Stimulated activated CD4-positive, alpha-beta T cell treated with anti-CD3 and anti-CD28 coated beads, TNF-alpha, amount 100 ng/mL, for 48 hours (primary cell): ENCODE measurements at places on chromosomes 12 and 14.

DNA sequence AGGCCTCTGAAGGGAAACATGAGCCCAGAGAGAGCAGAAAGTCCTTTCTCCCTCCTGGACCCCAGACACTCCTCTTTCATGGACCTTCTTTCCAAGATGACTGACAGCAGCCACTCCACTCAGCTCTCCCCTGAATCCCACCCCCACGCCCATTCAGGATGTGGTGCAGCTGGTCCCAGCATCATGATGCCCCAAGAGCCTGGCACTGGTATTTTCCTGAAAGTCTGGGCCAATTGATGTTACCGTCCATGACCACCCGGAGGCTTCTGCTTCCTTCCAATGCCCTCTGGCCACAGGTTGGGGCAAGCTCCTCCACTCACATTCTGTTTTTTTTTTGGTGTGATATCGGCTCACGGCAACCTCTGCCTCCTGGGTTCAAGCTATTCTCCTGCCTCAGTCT is 112.6 kb downstream of the CALM1 start:
- DNase-seq, result no peak

DNA sequence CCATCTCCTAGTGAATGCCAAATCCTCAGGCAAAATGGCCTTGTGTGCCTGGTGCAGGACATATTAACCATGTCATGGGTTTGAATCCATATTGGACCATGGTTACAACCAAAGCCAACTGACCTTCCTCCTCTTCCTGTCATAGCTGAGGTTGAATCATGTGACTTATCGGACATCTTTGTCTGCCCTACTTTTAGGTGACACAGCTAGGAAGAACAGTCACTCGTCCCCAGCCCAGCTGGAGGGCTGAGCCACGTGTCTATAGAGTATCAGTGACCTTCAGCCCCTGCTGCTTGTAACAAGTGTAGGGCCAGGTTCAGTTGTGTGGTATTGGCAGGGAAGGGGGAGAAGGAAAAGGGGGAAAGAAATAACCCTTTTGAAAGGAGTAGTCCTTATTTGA is 225.2 kb downstream of the KTN1 start:
- no peak for DNase-seq

DNA sequence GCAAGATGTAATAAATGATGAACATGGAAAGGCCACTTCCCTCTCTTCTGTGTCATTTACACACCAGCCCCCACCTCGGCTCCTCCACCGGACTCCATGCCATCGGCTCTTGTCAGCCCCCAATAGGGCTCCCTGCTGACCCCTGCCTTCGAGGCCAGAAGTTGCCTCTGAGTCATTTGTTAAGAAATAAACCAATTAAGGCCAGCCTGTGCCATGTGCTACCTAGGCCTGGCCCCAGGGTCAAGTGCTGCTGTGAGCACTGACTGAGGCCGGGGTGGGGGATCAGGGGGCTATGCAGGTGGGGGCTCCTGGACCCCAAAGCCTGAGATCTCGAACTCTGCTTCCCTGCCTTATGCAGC is 53.2 kb downstream of the TESC start:
- DNase-seq, result no peak

- DNase-seq, result no peak
Observed at GRCh38 chr14:68687746-68688145, 105.1 kb downstream of the ZFP36L1 start.

- no peak for DNase-seq
Observed at GRCh38 chr14:52840877-52841276, 49.5 kb upstream of the GNPNAT1 start.

DNA sequence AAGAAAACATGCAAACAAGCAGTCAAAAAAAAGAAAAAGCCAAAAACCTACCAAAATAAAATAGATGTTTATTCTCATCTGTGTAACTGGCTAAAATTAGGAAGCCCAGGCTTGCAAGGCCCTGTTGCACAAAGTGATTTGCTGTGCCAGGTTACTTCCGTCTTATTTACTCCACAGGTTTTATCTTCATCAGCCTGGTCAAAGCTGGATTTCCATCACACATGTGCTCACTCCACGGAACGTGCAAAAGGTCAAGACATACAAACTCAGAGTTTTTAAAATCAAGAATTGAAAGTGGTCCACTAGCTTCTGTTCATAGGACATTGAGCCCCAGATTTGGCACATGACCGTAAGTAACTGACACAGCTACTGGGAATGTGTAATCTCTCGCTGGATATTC is 14.8 kb downstream of the KCNJ8 start:
- no peak for DNase-seq

- no peak for DNase-seq
Observed at GRCh38 chr14:74886001-74886400, 4.3 kb downstream of the DLST start.

- DNase-seq, result no peak
Observed at GRCh38 chr14:23633160-23633701, 2.9 kb upstream of the DHRS2 start.

DNA sequence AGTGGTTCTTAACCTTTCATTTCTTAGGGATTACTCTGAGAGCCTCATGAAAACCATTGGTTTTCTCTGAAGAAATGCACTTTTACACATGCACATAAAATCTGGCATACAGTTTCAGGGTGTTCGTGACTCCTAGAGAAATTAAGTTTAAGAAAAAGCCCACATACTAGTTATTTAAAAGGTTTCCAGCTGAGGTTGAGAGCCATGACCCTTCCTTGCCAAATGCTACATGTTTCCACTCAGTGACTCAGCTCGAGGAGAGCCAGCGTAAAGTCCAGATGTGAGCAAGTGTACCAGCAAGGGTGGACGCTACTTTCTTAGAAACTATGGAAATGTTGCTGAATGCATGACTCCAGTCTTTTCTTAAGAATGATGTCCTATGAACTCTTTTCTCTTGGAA is 42.7 kb upstream of the FLRT2 start:
- no peak for DNase-seq

GRCh38 chr12:21891751-21892217 is 49.4 kb downstream of the ABCC9 start:
- no peak for DNase-seq

GRCh38 chr12:78864403-78864869 is at the start of gene SYT1:
SYT1 (plus strand) TSS chr12:78864774.
- no peak for DNase-seq

- DNase-seq, result no peak
Observed at GRCh38 chr12:15600223-15600935, 188.8 kb downstream of the EPS8 start.

DNA sequence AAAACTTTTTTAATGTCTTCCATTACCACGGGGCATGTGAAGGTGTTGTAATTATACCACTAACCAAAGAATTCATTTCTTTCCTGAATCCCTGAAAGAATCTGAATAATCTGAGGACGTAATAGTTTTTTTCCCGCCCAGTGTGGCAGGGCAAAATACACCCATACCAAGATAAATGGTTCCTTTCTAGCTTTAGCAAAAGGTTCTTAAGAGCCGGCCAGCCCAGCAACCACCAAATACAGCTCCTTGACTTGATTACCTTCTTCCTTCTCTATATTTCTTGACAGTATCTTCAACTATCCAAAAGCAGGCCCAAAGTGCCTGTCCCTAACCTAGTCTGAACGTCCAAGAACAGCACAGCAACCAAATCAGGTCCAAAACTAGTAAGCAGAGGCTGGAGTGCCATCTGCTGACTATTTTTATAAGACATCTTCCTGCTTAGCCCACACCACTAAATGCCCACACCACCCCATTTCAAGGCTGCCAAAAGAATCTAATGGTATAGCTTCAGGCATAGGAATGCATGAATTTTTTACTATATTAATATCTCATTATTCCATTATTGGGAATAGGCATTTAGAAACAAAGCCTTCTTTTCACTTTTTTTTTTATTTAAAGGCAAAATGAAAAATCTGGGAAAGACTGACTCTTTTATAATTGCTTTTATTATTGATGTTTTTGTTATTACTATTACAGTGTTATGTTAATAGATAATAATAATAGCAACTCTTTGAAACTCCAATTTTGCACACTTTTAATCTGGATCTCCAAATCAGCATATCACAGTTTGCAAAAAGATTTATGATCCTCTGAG is 524.4 kb downstream of the MED13L start:
- no peak for DNase-seq

- DNase-seq, result no peak
Observed at GRCh38 chr12:20624718-20625117, 70.4 kb upstream of the SLCO1C1 start.

DNA sequence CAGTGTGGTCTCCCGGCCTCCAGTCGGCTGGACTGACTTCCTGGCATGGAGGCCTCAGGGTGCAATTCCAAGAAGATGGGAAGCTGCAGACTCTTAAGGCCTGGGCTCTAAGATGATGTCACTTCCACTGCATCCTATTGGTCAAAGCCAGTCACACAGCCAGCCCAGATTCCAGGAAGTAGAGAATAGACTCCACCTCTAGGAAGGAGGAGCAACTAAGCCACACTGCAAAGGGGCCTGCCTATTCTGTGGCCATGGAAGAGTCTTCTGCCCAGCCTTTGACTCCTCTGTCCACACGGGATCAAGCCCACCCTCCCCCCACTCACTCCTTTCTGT is 103.9 kb upstream of the RFLNA start:
- no peak for DNase-seq

DNA sequence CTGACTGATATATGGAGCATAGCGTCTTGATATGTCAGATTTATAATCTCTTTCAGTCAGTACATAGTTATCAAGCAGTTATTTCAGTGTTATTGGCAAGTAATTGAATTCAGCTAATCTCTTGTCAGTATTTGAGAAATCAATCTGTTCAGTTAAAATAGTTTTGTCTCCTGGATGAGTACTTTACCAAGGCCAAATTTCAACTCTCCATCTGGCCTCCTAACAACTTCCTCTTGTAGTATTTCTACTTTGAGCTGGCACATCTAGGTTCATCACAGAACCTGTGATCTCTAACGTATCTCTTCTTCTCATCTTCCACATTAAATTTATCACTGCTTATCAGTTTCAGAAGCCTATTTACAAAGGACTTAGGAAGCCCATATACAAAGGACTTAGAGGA is 690.5 kb downstream of the C12orf50 start:
- DNase-seq, result no peak

- no peak for DNase-seq
Observed at GRCh38 chr12:26712892-26713291, 120.1 kb downstream of the ITPR2 start.

- no peak for DNase-seq
Observed at GRCh38 chr12:102067574-102068258, 5.9 kb upstream of the WASHC3 start.

DNA sequence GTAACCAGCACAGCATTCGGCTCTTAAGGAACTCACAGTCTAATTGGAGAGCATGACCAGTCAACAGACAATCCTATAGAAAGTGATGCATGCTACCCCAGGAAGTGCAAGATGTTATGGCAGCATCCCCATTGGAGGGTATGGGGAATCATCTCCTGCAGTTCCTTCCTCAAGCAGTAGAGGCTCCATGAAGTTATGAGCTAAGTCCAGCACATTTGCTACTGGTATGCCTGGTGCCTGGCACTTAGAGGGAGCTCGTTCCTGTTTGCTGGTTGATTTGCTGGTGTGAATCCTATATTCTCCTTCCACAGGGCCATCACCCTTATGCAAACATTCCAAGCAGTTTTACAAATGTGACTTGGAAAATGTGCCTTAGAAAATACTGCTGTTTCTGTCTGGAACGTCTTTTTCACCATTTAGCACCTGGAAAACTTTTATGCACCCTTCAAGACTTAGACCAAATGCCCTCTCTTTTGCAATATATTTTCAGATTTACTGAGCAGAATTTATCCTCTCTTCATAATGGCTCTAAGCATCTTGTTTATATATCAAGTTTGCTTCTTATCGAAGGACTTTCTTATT is 136.1 kb upstream of the WSCD2 start:
- no peak for DNase-seq

DNA sequence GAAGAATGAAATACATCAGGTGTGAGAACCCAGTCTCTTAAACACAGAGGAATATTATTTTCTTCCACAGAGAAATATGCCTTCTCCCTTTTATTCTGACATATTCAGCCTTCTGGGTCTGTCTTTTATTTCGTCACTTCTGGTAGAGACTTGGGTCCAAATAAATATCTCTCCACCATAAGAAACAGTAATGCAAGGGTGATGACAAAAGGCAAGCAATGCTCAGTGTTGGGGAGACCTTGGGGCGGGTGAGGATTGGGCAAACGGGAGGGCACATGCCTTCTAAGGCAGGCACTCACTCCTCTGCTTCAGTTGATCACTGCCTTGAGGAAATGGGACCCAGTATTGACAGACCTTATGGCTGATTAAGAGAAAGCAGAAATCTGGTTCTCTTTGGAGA is 6.7 kb upstream of the SOCS2 start:
- DNase-seq, result no peak

DNA sequence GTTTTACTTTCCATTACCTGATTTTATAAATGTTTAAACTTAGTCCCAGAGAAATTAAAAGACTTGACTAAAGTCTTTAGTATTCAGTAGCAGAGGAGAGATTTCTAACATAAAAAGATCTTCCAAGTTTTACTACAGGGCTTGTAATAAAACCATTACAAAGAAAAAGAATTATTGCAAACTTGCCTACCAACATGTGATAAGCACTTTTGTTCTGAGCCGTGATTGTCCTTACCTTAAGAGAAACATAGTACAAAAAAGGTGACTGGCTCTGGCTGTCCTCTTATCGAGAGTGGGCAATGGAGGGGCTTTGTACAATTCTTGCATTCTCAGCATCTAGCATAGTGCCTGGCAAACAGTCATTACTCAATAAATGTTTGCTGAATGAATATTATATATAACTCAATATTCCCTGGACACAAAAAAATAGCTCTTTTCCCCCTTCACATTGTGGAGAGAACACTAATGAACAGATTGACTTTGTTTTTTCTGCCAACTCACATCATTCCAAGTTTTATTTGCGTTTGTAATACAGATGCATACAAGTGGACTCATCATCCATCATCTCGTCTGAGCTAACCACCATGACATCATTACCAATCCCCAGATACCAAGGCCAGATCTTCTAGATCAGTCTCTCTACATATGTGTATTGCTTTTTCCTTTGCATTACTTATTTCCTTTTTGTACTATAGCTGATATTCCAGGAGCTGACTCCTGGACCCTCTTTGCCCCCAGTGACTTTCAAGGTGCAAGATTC is 192.8 kb upstream of the EEA1 start:
- DNase-seq, result no peak

- DNase-seq, result no peak
Observed at GRCh38 chr12:92105676-92106075, 40.0 kb downstream of the BTG1 start.
